Fibroblast of upper back skin (primary cell): ENCODE measurements at places on chromosomes 12 and 14.

- no peak for DNase-seq
Measured at GRCh38 chr14:68800953-68801352, 8.1 kb upstream of the ZFP36L1 start.

- no peak for DNase-seq
Measured at GRCh38 chr12:111032591-111032919, 112.2 kb upstream of the MYL2 start.

DNA sequence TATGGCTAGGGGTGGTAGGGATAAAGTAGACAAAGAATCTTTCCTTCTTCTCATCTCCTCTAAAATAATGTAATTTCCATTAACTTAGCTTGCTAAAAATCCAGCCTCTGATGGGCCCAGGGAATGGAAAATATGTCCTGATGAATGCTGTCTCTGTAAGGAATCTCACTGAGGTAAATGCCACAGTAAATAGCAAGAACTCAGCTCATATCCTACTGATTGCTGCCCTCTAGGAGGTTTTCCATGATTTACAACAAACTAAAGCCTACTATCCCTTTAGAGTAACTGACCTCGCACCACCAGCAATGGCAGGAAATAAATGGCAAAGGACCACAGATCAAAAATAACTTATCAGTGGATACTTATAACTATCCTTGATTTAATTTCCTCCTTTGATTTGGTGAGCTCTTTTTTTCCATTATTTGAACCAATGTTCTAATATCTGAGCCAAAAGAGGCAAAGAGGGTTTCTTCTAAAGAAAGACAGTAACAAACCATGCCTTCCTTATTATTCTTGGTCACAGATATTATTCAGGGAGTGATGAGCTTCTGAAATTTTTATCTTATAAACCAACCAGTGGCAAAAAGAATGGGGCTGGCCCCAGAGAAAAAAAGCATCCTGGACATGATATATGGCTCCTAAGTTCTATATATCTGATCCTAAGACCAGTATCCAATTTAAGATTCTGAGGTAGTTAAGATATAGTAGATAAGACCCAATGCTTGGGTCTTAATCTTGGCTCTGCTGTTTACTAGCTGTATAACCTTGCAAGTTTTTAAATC is 43.8 kb downstream of the SENP1 start:
- peak; percentile 10 for DNase-seq

- no peak for DNase-seq
Measured at GRCh38 chr12:110635055-110635454, 21.1 kb downstream of the TCTN1 start.

DNA sequence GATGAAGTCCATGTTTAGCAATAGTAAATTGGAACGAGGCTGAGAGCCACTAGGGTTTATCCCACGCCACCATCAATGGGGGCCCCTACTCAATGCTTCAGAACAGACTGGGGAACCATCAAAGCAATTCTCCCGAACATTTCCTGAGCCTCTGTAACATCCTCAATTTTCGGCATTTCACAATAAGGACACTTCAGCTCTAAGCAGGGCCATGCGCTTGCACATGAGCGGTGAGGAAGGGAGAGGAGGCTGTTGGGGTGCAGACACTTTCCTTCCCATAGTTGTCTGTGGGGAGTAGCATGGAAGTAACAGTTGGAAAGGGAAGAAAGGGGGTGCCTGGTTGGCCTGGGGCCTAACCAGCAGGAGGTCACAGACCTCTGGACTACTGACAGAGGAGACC is 129.9 kb upstream of the PRMT8 start:
- DNase-seq: no peak

DNA sequence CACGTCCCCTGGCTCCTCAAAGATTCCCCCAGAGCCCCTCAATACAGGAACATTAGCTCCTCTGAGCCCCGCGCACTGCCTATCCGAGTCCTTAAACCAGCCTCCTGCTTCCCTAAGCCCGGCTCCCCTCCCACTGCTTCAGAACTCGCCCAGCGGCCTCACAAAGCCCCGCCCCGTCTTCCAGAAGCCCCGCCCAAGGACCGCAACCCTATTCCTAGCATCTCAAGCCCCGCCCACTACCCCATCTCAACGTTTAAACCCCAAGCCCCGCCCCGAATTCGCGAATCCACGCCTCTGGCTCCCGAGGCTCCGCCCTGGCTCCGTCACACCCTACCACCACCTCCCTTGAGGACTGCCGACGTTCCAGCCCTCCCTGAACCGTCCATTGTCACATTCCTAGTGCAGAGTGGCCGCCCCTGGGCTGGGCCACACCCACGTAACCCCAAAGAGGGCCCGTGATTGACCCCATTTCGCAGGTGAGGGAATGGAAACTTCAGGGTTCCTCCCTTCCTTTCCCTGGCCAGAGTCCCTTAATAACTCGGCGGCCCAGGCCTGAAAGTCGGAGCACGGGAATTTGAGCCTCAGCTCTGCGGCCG is 646 bp upstream of the CORO1C start:
- DNase-seq: peak; percentile 97

- DNase-seq: no peak
Measured at GRCh38 chr14:70237710-70238109, 49.0 kb upstream of the SLC8A3 start.

GRCh38 chr14:105337433-105337832 is 22.9 kb downstream of the PACS2 start:
- DNase-seq: no peak

GRCh38 chr14:56795284-56795622 is 15.0 kb downstream of the OTX2 start:
- DNase-seq: no peak

DNA sequence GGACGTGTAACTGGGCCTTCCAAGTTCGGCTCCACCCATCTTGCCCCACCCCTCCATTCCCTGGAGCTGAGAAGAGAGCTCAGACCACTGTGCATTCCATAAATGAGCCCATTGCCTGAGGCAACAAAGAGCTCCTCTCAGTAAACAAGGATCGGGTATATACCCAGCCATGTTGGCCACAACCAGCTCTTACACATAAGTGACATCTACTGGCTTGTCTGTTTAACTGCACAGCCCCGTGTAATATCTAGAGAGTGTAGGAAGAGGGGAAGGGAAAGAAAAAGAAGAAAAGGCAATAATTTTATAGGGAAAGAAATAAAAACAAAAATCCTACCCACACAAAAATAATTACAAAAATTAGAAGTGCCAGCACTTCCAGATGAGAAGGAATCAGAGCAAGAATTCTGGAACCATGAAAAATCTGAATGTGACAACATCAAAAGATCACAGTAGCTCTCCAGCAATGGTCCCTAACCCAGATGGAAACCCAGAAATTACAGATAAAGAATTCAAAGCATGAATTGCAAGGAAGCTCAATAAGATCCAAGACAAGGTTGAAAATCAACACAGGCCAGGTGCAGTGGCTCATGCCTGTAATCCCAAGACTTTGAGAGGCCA is 308.1 kb downstream of the RPAP3 start:
- DNase-seq: peak; percentile 65

DNA sequence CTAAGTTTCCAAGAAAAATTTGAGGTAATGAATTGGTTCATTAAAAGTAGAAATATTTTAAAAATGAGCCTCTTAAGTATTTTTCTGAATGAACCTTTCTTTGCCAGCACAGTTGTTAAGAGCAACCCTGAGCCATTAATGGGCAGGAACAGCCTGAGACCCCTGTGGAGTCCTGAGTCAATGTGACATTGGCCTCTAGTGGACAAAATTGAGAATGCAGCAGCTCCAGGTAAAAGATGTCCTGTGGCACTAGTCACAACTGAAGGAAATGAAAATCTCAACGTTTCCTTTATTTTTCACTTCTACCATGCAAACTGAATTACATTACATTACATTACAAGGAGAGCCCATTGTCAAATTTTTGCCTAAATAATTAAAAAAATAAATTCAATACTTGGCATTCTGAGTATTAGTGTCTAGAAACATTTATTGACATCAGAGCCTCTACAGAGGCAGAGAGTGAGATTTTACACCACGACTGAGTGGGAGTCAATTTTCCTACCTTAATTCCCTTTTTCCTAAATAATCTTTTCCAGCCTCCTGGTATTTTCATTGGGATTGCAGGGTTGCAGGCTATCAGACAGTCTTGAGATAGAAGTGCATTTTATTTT is 135.7 kb downstream of the PPM1H start:
- DNase-seq: peak; percentile 82

DNA sequence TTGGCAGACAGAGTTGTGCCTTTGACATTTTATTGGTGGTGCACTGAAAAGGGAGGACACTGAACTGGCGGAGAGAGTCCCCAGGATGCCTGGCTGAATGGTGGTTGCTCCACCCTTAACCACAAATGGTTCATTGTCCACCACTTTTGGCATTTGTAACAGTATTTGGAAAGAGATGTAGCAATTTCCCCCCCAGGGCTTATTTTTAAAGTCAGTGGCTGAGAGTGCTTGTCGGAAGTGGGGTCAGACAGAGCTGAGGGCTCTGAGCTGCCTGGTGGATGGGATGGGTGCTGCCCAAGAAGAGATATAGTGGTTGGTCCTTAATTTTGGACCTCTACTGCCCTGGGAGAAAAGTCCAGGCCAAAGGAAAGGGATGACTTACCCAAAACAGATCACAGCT is 31.5 kb upstream of the FGF6 start:
- no peak for DNase-seq
